Fibroblast of skin of right quadriceps (primary cell): ENCODE measurements at places on chromosomes 2 and 18.

GRCh38 chr2:48768669-48769068, 13.1 kb upstream of the LHCGR start:
- no peak for DNase-seq

- DNase-seq, result no peak
Observed at GRCh38 chr2:181264001-181264400, 193.2 kb upstream of the ITGA4 start.

- no peak for DNase-seq
Observed at GRCh38 chr2:105827351-105828096, 82.8 kb downstream of the NCK2 start.

GRCh38 chr2:5410991-5411700, 281.0 kb upstream of the SOX11 start:
- no peak for DNase-seq

- peak; percentile 15 for DNase-seq
Observed at GRCh38 chr2:201218780-201219179, 35.8 kb downstream of the CASP10 start.

DNA sequence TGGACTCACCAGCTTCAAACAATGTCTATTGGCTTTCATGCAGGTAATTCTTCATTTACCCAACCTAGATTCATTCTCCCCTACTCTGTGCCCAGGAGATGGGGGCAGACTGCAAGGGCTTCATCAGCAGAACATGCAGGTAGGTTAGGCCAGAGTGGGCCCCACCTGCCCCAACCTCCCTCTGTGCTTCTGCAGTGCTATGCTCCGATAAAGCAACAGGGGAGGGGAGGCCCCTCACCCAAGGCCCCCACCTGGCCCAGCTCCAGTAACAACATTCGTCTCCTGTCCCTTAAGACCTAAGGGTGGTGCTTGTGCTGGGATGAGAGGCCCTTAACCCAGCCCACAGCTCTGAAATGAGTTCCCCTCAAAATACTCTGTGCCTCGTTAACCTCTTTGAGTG, 16.7 kb upstream of the GYPC start:
- DNase-seq, result no peak

- no peak for DNase-seq
Observed at GRCh38 chr2:200702646-200703118, 109.0 kb upstream of the BZW1 start.
